ENCODE measurements at places on chromosomes 6 and 20.

DNA sequence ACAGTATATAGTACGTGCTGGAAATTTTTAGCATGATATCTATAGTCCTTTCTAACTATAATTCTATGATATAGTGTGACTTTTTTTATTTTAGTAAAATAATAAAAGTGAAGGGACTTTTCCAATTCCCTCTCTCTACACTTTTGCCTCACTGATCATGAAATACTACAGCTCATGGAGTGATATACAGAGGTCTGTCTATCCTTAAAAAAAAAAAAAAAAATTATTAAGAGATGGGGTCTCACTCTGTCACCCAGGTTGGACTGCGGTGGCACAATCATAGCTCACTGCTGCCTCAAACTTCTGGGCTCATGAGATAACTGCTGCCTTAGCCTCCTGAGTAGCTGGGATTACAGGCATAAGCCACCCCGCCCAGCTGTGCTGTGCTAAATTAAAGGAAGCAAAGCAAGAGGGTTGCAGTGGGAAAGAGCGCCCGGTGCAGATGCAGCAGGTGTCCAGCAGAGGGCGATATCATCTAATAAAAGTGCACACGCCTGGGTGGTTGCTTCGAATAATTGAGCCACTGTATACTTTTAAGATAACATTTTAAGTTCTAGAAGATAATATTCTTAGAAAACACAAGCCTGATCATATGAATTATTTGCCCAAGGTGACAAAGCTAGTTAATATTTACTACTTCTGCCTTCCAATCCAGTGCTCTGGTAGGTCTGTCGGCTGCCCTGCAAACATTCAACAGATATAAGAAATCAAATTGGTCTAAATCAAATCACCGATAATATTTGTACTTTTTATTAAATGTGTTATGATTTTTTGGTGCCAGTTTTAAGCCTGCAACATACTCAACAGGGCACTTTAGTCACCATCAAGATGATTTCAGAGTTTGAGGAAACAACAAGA, 94.9 kb upstream of the NT5E start:
- peak; percentile 63 for DNase-seq

GRCh38 chr20:49272654-49273053, 5.2 kb downstream of the ZNFX1 start:
- no peak for DNase-seq

- DNase-seq, result no peak
These were observed 85.5 kb upstream of the FRMD1 start for GRCh38 chr6:168164462-168165061.

DNA sequence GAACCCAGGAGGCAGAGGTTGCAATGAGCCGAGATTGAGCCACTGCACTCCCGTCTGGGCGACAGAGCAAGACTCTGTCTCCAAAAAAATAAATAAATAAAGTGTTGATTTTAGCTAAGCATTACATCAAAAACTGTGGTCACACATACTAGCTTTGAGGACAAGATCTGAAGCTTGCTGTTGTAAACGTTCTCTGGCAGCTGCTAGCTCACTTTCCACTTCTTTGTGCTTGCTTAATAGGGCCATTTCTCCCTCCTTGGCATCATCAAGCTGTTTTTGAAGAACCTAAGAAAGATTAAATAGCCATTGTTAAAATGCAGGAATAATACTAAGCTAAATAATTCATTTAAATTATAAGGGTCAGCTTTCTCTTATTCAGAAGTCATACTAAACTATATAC, 55.7 kb downstream of the FAM184A start:
- DNase-seq, result no peak

GRCh38 chr20:21229163-21229562, 74.0 kb upstream of the XRN2 start:
- no peak for DNase-seq

GRCh38 chr20:25078662-25079061, 3.3 kb downstream of the VSX1 start:
- no peak for DNase-seq

DNA sequence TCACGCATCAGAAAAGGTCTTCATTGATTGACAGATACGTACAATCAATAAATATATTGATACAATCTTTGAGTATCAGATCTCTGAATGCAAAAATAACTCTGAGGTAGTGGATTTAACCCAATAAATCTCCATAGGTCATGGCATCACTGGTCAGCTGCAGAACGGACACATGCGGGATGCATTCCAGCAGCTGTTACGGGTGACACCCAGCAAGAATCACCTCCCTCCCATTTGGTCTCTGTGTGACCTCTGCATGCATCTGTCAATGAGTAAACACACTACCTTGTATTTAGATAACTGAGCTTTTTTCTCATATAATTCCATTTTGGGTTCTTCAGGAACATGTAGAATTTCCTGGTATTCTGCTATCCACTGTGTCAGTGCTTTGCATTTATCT, 285.4 kb downstream of the SYNE1 start:
- DNase-seq, result no peak
